ENCODE measurements at places on chromosomes 5 and 9.

- DNase-seq: no peak
These were observed 24.4 kb upstream of the ZSWIM6 start for GRCh38 chr5:61307611-61308010.

- peak; percentile 97 for DNase-seq
These were observed 16.2 kb downstream of the MIGA2 start for GRCh38 chr9:129052592-129052991.

- DNase-seq: no peak
These were observed 71.7 kb downstream of the ADAMTS2 start for GRCh38 chr5:179273441-179274145.

GRCh38 chr5:42302186-42302585 lies 121.1 kb upstream of the GHR start:
- peak; percentile 95 for DNase-seq

GRCh38 chr5:20335978-20336377 lies 348.0 kb upstream of the CDH18 start:
- peak; percentile 37 for DNase-seq

- DNase-seq: no peak
These were observed 261.8 kb downstream of the CTNND2 start for GRCh38 chr5:11642438-11642837.

DNA sequence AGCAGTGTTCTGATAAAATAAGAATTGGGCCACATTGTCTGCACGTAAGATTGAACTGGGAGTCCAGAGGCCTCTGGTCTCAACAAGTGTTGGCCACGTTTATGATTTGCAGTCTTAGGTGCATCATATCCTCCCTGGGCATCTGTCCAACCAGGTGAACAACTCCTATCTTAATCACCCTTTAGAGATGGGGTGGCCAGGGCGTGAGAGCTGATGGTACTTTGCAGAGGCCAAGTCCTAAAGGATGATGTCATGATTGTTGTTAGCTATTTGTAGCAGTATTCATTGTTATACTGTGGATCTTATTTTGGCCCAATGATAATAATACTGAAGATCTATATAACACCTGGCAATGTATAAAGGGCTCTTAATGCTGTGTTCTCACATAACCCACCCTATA lies 73.2 kb upstream of the RARS1 start:
- DNase-seq: peak; percentile 91

DNA sequence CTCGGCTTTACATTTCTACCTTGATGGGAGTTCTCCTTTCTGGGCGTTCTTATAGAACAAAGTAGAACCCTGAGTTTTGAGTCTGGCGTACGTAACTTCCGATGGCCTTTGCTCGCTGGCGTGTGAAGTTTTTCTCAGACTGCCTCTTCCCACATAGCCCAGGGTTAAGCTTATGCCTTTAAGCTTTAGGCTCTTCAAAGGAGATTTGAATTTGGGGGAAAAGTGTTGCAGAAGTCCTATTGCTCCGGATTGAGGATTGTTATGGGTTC lies 13.7 kb upstream of the FBP2 start:
- no peak for DNase-seq

DNA sequence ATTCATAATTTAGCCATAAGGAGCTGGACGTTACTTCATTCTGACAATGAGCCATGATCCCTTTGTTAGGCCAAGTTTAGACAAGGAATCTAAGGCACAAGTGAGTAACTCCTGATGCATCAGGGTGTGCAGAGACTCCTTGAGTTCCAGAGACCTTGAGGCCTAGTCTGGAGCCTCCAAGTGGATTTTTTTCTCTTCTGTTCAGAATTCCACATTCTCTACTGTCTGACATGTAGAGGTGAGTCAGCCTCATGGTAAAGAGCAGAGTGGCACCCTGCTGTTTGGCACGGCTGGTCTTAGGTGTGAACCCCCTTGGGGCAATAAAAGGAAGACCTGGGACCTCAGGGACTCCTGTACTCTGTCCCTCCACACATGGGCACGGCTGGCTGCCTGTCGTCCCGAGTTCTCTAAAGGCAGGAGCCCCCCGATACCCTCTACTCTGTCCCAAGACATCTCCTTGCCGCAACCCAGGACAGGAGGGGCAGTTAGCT lies 22.0 kb upstream of the TGFBI start:
- peak; percentile 85 for DNase-seq

GRCh38 chr9:134698587-134699342 lies 57.2 kb downstream of the COL5A1 start:
- peak; percentile 52 for DNase-seq

- peak; percentile 78 for DNase-seq
These were observed 20.9 kb upstream of the DPYSL3 start for GRCh38 chr5:147530530-147531389.

GRCh38 chr9:100014846-100015245 lies 84.0 kb downstream of the ERP44 start:
- DNase-seq: no peak

DNA sequence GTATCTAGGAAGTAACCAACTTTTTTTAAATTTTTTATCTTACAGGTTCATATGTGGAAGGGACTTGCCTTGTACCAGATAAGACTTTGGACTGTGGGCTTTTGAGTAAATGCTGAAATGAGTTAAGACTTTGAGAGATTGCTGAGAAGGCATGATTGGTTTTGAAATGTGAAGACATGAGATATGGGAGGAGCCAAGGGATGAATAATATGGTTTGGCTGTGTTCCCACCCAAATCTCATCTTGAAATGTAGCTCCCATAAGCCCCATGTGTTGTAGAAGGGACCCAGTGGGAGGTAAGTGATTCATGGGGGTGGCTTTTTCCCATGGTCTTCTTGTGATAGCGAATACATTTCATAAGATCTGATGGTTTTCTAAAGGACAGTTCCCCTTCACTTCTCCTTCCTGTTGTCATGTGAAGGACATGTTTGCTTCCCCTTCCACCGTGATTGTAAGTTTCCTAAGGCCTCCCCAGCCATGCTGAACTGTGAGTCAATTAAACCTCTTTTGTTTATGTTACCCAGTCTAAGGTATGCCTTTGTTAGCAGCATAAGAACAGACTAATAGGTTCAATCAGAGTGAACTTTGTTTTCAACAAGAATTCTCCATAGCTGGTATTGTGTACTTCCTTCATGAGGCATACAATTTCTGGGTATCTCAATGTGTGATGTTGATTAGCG lies 535.6 kb upstream of the MEF2C start:
- DNase-seq: no peak

- DNase-seq: no peak
These were observed 61.5 kb upstream of the TNFSF8 start for GRCh38 chr9:114991861-114992260.

DNA sequence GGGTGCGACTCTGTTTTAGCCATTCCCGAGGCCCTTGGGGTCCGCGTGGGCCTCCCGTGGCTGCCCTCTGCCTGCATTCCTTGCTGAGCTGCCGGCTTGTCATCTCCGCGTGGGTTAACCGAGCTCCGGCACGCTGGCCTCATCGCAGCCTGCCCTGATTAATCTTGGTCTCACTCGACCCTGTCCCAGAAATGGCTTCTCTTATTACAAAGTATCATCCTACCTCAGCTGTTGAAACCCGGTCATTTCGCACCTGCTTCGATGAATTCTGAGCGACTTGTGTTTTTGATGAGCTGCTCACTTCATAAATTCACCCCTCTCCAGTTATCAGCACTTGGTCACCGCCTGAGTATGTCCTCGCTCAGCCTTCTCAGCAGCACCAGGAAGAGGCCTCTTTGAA lies 123.5 kb upstream of the EGFLAM start:
- no peak for DNase-seq

DNA sequence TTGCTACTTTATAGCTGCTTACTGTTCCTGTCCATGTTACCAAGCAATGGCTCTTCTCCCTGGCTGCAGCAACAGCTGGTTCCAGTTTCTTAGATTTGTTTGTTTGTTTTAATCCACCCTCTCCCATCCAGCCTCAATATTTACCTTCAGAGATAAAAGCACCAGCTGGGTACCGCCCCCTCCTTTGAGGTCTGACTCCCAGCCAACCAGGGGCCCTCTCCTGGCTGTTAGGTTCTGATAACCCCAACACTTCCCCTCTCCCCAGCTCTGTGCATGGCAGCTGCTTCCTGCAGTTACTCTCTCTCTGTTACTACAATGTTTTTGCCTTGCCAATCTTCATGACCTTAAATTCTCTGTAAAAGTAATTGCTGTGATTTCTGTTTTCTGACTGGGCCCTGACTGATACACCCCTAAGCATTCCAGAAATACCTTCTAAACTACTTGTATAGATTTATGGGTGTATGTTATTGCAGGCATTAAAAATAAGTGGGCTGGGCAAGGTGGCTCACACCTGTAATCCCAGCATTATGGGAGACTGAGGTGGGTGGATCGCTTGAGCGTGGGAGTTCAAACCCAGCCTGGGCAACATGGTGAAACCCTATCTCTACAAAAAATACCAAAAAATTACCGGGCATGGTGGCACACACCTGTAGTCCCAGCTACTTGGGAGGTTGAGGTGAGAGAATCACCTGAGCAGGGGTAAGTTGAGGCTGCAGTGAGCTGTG lies 2.6 kb upstream of the GCNT1 start:
- DNase-seq: peak; percentile 7

- no peak for DNase-seq
These were observed 11.7 kb upstream of the RPS14 start for GRCh38 chr5:150461231-150461630.

All from PC-3 (cell line).